ENCODE measurements at places on chromosomes 16 and 17.
A peak's percentile ranks its signal among the peaks of the same experiment; 100 is the strongest.

DNA sequence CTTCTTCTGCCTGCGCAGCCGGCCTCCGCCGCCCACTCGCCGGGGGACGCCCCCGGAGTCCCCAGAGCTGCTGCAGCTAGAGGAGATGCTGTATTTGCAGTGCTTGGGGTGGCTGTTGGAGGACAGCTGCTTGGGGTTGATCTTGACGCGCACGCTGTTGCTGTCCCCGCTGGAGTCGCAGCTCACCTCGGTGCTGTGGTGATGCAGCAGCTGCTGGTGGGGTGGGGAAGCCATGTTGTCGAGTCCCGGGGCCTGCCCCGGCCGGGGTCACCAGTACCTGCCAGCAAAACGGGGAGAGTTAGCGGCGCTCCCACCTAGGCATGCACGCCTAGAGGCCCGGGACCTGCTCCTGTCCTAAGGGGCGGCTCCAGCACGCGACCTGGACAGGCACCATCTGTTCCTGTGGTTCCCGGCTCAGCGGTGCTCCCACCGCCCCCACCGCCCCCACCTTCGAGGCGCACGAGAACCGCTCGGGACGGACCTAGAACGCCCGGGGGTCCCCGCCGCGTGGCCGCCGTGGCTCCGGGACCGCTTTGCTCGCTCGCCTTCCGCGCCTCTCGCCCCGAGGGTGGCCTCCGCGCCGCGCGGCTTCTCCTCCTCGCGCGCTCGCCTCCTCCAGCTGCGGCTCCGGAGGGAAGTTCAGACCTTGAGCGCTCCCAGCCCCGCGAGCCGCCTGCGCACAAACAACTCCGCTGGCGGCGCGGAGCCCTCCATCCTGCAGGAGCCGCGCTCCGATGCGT lies 863 bp downstream of the ADCY9 start:
- DNase-seq: peak; percentile 83

- DNase-seq: no peak
Observed at GRCh38 chr16:14378131-14378551, 251.9 kb downstream of the PARN start.

DNA sequence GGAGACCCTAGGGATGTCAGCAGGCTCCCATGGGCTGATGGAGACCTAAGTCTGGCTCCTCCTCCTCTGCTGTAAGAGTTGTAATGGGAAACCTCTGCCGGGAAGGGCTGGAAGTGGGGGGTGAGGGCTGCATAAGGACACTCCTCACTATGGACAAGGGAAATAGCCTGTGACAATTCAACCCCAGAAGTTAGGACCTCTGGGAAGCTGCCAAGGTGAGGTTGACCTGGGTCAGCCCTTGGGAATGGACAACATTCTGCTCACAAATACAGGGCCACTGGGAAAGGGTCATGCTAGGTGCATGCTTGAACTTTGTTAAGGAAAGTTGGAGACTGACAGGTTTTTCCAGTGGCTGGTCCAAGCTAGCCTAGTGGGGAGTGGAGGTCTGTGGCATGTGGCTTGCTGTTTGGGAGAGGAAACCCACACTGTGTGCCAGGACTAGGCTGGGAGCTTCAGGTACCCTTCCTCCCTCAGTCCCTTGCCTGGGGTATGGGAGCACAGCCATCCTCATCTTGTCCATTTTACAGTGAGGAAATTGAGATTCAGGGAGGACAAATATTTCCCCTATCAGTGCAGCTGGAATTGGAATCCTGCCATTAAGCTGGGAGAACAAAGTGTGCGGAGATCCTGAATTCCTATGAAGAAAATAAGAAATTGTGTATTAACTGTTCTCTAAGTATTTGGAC lies 190.4 kb downstream of the SALL1 start:
- DNase-seq: no peak

- DNase-seq: no peak
Observed at GRCh38 chr17:79188048-79188447, 113.4 kb downstream of the ENGASE start.
